ENCODE measurements at places on chromosomes 13 and 19. TPM values are rescaled to one million over a fixed set of nuclear protein-coding genes. Genes with fewer than 3 reads are reported as not detected.

Gene ZNF888
- 5.4 TPM for total RNA-seq

Gene ZNF17
- total RNA-seq, result 6.1 TPM

Gene CRB3
- total RNA-seq, result 0.32 TPM

Gene ADGRL1
- total RNA-seq, result 32.2 TPM

Gene GDF15
- total RNA-seq, result 149 TPM

Gene ZNF529
- total RNA-seq, result 14.1 TPM

Gene PGLYRP2
- total RNA-seq, result not detected

Gene IZUMO2
- total RNA-seq, result not detected

Gene PODNL1
- total RNA-seq, result 5.7 TPM

Gene CLEC4M
- total RNA-seq, result not detected

Gene ZNF20
- 3.8 TPM for total RNA-seq

Gene KLK12
- total RNA-seq, result not detected

Gene FFAR1
- total RNA-seq, result not detected

All from chondrocyte (in vitro differentiated cells).